ENCODE measurements at places on chromosomes 5 and 9.

DNA sequence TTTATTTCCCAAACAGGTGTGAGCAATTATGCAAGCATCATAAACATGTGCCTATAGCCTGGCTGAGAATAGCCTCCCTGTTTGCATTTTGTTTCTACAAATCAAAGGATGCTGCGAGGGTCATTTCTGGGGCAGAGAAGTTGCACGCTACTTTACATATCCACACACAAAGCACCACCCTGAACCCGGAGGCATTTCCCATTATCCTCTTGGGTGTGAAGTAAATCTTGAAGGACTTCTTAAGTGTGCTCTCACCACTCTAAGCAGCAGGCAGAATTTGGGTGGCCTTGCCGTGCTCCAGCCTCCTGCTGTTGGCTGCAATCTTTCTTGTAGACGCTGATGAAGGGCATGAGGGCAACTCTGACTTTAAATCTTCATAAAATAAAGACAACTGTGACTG, 124.0 kb upstream of the TLE4 start:
- DNase-seq: no peak

DNA sequence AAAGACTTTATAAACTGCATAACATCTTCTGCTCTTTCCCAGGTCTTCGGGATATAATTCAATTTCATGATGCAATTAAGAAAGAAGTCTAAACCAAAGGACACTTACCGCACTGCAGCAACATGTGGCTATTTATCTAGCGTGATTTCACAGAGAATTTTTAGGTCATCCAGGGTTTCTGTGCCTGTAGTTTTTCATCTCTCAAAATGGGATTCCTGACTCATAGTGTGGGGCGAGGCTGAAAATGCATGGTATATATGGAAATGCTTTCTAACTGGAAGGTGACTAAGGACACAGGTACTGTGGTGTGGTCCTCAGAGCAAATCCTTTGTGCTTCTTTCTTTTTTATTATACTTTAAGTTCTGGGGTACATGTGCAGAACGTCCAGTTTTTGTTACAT, 557.7 kb upstream of the KLF4 start:
- no peak for DNase-seq

GRCh38 chr9:71748280-71748743, 20.0 kb downstream of the CEMIP2 start:
- no peak for DNase-seq

GRCh38 chr5:137275083-137275482, 224.0 kb downstream of the SPOCK1 start:
- DNase-seq: peak; percentile 13

- DNase-seq: no peak
Measured at GRCh38 chr9:117095081-117095480, 319.8 kb downstream of the ASTN2 start.

DNA sequence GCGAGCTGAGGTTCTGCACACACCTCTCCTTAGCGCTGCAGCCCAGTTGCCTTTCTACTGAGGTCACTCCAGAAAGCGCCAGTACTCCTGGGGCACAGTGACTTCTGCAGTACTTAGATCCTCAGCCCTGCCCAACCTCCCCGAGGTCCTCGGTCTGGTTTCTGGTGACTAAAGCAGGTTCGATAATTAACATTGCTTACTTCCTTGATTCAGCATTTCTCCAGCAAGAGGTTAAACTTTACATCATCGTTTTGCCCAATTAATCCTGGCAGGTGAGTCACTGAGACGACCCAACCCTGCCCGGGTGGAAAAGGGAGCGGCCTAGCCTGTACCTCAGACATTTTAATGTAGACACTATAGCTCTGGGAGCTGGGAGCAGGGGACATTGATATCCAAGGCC, 77.6 kb downstream of the PLAC8L1 start:
- DNase-seq: no peak

DNA sequence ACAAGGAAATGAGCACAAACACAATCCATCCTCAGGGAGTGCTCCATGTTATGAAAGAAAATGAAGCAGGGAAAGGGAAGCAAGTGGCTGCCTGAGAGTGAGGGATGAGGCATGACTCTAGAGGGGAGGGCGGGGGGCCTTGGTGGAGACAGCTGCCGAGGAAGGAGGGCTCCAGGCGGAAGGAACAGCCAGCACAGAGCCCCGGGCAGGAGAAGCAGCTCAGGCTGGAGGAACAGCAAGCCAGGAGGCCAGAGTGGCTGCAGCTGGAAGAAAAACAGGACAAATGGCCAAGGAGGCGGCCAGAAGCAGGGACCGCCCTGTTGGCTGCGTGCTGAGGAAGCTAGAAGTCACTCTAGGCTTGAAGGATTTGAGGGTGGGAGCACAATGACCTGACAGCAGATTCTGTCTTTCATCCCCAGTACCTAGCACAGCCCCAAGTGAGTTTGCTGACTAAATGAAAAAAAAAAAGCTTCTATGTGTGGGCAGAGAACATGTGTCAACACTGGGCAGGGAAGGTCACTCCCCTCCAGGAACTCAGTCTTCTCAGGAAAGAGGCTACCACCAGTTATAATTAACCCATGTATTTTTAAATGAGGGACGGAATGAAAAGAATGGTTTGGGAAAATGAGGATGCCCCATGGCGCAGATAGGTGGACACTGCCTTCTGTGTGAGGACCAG, 142.8 kb downstream of the DCP2 start:
- DNase-seq: no peak

DNA sequence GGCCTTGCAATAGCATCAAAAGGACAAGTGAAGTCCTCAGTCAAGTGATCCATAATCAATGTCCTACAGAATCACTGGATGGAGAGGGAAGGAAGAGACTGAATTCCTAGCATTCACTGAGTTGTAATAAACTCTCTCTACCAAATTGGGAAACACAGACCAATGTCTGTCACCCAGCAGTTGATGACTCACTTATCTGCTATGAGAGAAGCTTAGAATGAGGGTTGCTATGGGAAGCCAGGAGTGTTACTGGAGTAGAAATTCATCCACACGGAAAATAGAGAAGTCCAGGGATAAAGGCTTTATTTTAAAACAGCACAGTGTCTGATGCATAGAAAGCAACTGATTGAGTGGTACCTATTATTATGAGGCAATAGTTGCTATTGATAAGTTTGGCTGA, 407.4 kb downstream of the BRINP1 start:
- peak; percentile 11 for DNase-seq

DNA sequence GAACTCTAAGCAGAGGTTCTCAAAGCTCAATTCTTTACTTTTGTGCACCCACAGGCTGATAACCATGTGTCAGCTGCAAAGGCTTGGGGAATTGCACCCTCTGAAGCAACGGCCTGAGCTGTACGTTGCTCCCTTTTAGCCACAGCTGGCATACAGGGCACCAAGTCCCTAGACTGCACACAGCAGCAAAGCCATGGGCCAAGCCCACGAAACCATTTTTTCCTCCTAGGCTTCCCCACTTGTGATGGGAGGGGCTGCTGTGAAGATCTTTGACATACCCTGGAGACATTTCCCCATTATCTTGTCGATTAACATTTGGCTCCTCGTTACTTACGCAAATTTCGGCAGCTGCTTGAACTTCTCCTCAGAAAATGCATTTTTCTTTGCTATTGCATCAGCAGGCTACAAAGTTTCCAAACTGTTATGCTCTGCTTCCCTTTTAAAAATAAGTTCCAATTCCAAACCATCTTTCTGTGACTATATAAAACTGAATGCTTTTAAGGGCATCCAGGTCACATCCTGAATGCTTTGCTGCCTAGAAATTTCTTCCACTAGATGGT, 23.0 kb downstream of the KIAA0825 start:
- no peak for DNase-seq

GRCh38 chr5:155303120-155303519, 289.6 kb downstream of the KIF4B start:
- DNase-seq: no peak

DNA sequence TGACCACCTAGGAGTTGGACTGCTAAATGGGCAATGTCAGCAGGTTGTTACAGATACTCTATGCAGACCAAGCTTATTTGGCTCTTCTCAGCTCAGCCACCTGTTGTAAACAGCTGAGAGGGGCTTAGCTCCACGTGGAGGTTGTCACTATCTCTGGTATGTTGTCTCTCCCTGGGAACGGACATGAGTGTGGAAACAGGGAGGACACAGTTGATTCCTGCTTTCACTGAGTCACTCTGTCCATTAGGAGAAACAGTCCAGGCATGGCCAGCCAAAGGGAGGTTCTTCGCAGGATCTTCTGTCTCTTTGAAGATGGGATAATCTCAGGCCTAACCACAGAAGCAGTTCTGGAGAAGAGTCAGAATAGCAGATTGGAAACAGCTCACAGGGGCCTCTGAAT, 121.2 kb downstream of the PALM2AKAP2 start:
- no peak for DNase-seq

DNA sequence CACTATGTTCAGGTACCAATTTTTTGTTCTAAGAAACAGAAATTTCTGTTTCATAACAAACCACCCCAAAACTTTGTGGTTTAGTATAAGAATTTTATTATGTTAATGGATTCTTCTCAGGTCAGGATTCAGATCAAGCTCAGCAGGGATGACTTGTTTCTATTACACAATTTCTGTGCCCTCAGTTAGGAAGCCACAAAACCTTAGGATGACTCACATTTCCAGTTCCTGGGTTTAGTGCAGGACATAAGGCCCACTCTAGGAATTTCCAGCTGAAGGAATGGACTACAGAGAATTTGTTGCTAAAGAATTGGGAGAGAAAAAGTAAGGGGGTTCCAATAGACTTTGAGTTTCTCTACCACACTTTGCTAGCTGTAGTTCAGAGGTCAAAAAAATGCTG, 629.3 kb downstream of the ANXA1 start:
- no peak for DNase-seq

DNA sequence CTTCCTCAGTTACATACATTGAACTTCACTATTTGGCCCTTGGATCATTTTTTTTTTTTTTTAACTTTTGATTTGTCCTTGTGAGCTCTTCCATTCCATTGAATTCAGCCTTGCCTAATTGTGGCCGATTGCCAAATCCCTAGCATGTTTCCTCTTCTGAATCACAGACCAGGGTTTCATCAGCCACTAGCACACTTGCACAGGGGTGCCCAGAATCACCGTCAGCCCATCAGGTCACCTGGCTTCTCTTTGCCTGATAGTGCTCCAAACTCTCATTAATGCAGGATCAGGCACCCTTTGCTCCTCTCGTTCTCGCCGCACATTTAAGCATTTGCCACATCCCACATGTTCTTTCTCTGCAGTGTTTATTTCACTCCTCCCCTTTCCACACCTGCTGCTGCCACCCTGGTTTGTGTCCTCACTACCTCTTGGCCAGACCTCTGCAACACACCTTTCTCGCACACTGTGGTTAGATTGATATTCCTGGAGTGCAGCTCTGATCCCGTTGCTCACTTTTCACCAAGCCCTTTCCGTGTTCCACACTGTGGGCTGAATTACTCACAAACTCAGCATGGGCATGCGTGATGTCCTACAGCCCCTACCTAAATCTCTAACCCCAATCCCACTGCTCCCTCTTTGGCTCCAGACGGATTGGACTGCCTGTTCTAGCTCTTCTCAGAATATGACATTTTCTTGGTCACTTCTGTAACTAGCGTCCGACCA, 9.8 kb downstream of the PIK3R1 start:
- no peak for DNase-seq

DNA sequence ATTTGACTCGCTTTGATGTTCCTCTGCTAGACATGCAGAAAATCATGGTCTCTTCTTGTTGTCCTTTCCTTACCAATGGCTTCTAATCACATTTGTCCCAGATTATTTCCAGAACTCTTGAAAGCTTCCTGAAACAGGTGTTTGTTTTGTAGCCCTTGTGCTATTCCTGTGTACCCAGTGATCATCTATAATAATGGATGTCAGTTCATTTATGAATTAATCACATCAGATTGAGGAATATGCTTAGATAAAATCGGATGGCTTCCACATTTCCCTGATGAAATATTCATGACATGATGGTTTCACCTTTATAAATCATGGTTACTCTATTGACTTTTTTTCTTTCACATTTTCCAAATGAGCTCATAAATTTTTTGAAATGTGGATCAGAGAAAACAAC, 359.0 kb upstream of the DMAC1 start:
- DNase-seq: no peak

DNA sequence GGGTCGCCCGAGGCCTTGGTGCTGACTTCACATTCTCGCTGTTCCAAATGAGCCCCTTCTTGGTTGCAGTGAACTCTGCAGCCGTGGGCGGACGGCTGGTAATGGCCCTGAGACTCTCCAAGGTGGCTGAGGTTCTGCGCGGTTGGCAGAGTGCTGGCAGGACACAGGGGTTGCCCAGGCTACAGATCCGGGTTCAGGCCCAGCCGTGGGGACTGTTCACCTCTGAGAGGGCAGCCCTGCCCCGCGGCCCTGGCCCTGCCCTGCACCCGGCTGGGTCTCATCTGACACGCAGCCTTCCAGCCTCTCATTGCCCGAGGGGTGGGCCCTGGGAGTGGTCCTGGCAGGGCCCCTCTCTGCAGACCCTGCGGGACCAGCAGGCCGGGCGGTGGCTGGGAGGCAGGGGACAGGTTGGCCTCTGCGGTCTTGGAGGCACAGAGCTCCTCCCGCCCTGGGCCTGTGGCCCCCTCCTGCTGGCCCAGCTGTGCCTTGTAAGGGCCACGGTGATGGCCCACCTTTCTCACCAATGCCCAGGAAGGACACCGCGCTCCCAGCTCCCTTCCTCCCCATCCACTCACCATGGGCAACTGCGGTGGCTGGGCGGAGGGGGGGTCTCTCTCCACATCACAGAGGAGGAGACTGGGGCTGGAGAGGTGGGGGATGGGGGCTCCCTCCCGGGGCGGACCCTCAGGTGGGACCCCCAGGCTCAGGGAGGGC, 51.6 kb downstream of the AHRR start:
- no peak for DNase-seq

- DNase-seq: peak; percentile 67
Measured at GRCh38 chr9:6413365-6414246, 607 bp downstream of the UHRF2 start.

DNA sequence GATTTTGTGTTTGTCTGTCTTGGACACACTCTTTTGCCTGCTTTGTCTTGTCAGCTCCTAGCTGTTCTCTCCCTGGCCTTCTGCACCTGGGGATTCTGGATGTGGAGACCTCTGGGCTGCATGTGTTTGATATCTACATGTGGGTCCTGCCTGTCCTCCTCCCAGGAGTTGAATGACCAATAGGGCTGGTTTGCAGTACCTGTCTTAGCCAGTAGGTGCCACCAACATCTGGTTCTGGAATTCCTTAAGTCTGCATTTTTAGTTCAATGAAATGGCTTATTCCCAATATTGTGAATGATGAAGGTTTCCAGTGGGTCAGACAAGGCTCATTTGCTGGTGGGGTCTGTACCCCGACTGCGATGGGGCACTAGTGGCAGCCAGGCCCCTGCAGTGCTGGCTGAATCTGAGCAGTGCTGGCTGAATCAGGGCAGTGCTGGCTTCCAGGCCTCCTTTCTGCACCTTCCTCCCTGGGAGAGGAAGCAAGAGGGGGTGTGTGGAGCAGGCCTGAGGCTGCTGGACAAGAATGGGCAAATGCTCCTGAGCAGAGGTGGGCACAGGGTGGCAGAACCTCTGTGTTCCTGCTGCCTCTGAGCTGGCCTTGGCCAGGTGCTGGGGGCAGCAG, 73.3 kb downstream of the RXRA start:
- DNase-seq: no peak

All from NCI-H446 (cell line).